ENCODE measurements at places on chromosomes 2 and 18.

GRCh38 chr18:48892146-48892855, 58.5 kb downstream of the SMAD7 start:
- no peak overlapping the region for H3K27ac ChIP-seq
- no peak for DNase-seq
- H3K36me3 ChIP-seq, result no peaks in the 10 kb centered on the region
- H3K4me3 ChIP-seq, result no peak overlapping the region
- H3K4me1 ChIP-seq, result no peaks in the 10 kb centered on the region

GRCh38 chr2:210177769-210178168, 6.6 kb upstream of the KANSL1L start:
- H3K27me3 ChIP-seq, result no peaks in the 10 kb centered on the region
- H3K27ac ChIP-seq, result no peak overlapping the region
- H3K36me3 ChIP-seq, result no peaks in the 10 kb centered on the region
- peaks cover 8% of the 10 kb centered on the region for H3K4me1 ChIP-seq
- H3K4me3 ChIP-seq, result no peak overlapping the region

GRCh38 chr2:99640635-99641151, 150.9 kb upstream of the REV1 start:
- H3K36me3 ChIP-seq, result no peaks in the 10 kb centered on the region
- DNase-seq, result no peak
- no peaks in the 10 kb centered on the region for H3K27me3 ChIP-seq
- H3K4me1 ChIP-seq, result peaks cover 2% of the 10 kb centered on the region

DNA sequence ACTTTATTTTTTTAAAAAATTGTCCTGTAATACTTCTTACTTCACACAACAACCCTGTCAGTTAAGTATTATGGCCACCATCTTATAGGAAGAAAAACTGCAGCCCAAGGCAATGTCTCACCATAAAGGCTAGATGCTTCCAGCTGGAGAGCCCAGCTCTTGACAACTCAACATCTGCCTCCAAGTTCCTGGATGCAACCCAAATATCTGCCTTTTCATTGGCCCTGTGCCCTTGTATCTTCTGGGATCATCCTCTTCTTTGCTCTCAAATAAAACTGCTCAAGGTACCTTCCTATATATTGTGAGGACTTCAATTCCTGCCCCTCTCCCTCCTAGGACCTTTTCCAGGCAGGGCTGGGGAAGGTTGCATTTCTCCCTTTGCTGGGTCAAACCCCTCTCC, 69.5 kb downstream of the BIN1 start:
- no peaks in the 10 kb centered on the region for H3K36me3 ChIP-seq
- H3K27ac ChIP-seq, result no peak overlapping the region
- H3K4me3 ChIP-seq, result no peak overlapping the region
- DNase-seq, result no peak

DNA sequence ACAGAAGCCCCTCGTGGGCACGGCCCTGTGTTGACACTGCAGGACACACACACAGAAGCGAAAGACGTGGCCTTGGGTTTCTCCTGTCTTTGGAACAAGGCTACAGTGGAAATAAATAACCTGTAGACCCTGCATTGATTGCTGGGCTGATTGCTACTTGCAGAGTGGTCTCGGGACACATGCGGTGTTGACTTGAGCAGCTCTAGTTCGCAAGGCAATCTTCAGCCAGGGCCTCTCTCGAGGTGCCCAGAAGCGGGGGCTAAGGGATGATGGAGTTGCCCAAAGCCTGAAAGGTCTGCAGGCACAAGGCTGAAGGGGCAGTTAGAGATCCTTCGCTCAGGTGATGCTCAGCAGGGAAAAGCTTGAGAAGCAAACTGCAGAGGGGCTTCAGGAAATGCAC, 180.3 kb downstream of the SEPTIN10 start:
- no peak overlapping the region for H3K27ac ChIP-seq
- no peaks in the 10 kb centered on the region for H3K4me1 ChIP-seq
- no peaks in the 10 kb centered on the region for H3K27me3 ChIP-seq
- no peak for DNase-seq

GRCh38 chr2:149145314-149146295, 107.1 kb downstream of the LYPD6B start:
- no peaks in the 10 kb centered on the region for H3K36me3 ChIP-seq
- no peak for DNase-seq
- no peak overlapping the region for H3K27ac ChIP-seq

DNA sequence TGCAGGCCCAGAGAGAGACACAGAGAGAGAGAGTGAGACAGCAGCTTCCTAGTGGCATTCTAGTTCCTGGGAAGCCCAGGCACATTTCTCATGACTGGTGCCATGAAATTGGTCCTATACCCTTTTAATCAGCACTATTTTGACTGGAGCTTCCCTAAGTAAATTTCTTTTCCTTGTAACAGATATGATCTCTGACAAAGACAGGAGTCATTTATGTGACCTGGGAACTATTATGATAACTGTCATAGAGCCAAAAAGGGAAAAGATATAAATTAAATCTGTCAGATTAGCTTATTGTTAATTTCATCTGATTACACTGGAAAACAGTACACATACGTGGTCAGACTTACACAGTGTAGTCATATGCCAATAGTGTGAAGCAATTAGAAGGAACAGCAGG, 161.3 kb upstream of the HNRNPA3 start:
- no peak overlapping the region for H3K27ac ChIP-seq
- no peaks in the 10 kb centered on the region for H3K4me1 ChIP-seq
- H3K27me3 ChIP-seq, result peaks cover 2% of the 10 kb centered on the region
- H3K4me3 ChIP-seq, result no peak overlapping the region

DNA sequence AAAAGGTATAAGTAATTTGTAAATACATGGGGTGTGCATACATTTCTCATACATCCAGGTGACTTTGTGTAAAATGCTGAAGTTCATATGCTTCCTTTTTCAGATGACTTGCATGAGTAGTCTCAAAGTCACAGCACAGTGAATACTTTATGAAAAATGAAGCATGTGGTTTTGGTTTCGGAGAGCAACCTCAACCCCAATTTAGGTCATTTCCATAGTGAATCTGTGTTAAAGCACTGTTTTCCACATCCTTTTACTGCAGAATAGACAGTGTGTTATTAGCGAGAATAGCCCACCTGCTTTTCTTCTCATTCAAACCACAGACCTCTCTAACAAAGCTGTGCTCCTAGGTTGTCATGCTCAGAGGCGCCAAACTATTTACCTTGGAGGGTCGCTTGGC, 204.4 kb upstream of the RASGRP3 start:
- no peak for DNase-seq
- H3K27me3 ChIP-seq, result no peaks in the 10 kb centered on the region
- H3K27ac ChIP-seq, result no peak overlapping the region
- peaks cover 3% of the 10 kb centered on the region for H3K36me3 ChIP-seq
- H3K4me1 ChIP-seq, result no peaks in the 10 kb centered on the region

DNA sequence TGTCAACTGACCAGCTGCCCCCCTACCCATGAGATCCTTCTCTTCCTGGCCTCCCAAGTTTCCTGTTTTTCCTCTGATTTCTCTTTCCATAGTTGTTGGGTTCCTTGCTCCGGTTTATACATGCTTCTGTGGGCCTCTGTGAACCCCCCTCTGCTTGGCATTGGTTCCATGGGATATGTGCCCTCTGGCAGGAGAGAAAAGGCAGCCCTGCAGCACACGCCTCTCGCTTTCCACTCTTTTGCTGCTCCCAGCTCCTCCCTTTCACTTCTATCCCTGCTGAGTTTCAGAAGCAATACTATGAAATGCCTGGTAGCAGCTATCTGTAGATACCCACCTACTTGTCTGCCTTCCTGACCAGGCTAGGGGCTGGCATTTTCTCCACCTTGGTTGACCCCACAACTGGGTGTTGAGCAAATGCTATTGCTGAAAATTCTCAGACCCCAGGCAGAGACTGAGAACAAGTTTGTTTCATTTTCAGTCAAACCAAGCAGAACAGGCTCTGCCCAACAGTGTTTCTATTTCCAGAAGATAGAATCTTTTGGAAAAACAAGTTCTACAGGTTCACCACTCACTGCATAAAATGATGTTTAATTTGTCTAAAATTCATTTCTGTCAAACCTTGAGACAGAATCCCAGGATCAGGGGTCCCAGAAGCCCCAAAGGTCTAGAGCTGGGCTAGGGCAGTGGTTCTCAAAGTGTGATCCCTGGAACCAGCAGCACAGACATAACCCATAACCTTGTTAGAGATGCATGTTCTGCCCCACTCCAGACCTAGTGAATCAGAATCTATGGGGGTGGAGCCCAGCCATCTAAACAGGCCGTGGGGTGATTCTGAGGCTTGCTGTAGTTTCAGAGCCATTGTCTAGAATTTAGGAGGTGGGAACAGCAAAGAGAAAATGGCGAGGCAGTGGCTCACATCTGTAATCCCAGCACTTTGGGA, 13.4 kb downstream of the CAPG start:
- DNase-seq, result no peak
- no peak overlapping the region for H3K27ac ChIP-seq
- H3K36me3 ChIP-seq, result no peaks in the 10 kb centered on the region
- no peak overlapping the region for H3K4me3 ChIP-seq
- H3K27me3 ChIP-seq, result no peaks in the 10 kb centered on the region

DNA sequence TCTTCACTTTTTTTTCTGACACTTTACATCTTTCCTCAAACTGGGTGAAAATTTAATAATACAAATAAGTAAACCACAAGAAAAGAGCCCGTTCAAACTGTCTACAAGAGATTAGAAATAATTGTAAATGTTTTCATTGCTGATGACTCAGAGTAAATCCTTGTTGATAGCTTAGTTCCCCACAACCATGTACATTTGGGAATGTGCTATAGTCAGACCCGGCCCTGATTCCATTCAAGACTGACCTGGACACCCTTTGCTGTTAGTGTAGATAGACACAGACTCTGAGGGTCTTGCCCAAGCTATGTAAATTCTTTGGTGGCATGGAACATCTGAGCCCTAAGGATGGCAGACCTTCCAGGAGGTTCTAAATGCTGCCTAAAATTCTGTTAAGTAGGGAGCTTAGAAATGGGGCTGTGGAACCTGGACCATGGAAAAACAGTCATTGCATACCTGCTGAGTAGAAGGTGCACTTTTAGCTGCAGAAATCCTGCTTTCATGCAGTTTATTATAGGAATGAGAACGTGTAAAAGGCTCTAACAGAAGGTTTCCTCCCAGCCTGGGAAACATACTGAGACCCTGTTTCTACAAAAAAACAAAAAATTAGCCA, 3.7 kb downstream of the MALT1 start:
- H3K36me3 ChIP-seq, result peaks cover 22% of the 10 kb centered on the region
- H3K27ac ChIP-seq, result peak overlapping the region; percentile 79

GRCh38 chr2:2621855-2622254, 290.8 kb upstream of the MYT1L start:
- no peaks in the 10 kb centered on the region for H3K4me1 ChIP-seq
- H3K4me3 ChIP-seq, result no peak overlapping the region
- H3K27ac ChIP-seq, result no peak overlapping the region
- H3K27me3 ChIP-seq, result peaks cover 3% of the 10 kb centered on the region
- no peaks in the 10 kb centered on the region for H3K36me3 ChIP-seq

GRCh38 chr2:5940596-5941535, 248.7 kb downstream of the SOX11 start:
- no peaks in the 10 kb centered on the region for H3K4me1 ChIP-seq
- no peaks in the 10 kb centered on the region for H3K36me3 ChIP-seq
- no peak for DNase-seq
- H3K27me3 ChIP-seq, result peaks cover 1% of the 10 kb centered on the region
- no peak overlapping the region for H3K4me3 ChIP-seq

- DNase-seq, result no peak
- H3K4me1 ChIP-seq, result no peaks in the 10 kb centered on the region
- no peak overlapping the region for H3K4me3 ChIP-seq
- peaks cover 7% of the 10 kb centered on the region for H3K36me3 ChIP-seq
Measured at GRCh38 chr2:180075870-180076269, 68.8 kb upstream of the CWC22 start.

DNA sequence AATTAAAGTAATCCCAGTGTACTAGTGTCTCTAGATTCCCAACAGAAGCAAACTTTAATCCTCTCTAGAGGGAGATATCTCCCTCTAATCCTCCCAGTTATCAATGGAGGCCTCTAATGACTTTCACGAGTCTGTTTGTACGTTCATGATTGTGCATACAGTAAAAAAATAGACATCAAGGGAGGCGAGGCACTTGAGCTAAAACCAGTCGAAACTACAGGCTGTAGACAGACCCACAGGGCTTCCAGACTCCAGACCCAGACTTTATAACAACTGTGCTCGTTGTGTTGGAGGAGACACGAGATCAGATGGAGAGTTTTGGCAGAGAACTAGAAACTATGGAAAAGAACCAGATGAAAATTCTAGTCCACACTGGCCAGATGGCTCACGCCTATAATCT, 7.0 kb downstream of the DGKD start:
- no peaks in the 10 kb centered on the region for H3K27me3 ChIP-seq
- DNase-seq, result no peak
- H3K36me3 ChIP-seq, result peaks cover 23% of the 10 kb centered on the region
- H3K4me3 ChIP-seq, result no peak overlapping the region
- no peak overlapping the region for H3K27ac ChIP-seq

DNA sequence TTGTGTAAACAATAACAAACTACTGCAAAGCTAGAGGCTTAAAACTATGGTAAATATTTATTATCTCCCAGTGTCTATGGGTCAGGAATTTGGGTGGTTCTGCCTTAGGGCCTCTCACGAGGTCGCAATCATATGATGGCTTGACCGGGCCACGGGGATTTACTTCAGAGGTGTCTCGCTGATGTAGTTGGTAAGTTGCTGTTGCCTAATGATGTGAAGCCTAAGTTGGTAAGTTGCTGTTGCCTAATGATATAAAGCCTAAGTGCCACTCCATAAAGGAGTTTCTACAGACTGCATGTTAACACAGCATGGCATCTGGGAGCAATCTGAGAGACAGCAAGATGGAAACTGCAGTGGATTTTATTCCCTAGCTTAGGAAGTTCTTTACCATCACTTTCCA, 35.8 kb downstream of the FMNL2 start:
- H3K36me3 ChIP-seq, result no peaks in the 10 kb centered on the region
- no peaks in the 10 kb centered on the region for H3K4me1 ChIP-seq
- no peak overlapping the region for H3K27ac ChIP-seq
